ENCODE measurements at places on chromosomes 4 and X.

DNA sequence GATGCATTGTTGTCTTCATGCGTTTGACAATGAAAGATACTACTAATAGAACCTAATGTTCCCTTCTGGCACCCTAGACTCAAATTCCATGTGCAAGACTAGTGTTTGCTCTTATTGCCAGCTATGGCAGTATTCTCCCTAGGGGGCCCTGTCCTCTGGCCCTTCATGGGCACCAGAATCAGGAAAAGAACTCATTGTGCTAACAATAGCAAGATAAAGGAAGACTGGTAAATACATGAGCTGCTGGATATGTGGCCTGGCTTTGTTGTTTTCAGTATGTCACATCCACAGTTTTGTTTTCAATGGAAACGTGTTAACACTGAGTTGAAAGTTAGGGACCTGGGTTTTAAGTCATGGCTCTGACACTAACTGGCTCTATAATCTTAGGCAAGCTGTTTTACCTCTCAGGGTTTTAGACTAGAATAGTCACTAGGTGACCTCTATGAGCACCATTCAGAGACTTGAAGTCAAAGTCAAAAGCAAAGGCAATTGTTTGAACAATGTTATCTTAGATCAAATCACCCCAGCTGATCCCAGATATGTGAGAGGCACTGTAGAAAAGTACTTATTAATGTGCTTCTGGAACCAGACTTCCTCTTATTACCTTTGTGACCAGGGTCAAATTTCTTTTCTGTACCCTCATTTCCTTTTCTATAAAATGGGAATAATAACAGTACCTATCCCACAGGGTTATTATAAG is 253.7 kb upstream of the DIAPH2 start:
- DNase-seq, result no peak

DNA sequence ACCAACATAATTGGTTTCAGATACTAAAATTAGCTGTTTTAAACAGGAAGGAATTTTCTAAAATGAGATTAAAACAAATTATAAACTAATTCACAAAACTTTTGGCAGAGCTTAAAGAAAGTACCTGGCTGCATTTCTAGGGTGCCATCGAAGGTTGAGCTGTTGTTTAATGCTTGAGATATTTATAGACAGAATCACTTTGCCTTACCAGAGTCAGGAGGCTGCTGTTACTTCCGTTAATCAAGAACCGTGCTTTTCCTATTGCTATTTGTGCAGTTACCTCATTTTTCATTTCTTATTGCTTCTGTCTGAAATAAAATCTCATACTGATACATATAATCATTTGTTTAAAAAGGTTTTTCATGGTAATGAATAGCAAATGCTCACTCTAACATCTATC is 242.9 kb downstream of the TECRL start:
- DNase-seq, result no peak

DNA sequence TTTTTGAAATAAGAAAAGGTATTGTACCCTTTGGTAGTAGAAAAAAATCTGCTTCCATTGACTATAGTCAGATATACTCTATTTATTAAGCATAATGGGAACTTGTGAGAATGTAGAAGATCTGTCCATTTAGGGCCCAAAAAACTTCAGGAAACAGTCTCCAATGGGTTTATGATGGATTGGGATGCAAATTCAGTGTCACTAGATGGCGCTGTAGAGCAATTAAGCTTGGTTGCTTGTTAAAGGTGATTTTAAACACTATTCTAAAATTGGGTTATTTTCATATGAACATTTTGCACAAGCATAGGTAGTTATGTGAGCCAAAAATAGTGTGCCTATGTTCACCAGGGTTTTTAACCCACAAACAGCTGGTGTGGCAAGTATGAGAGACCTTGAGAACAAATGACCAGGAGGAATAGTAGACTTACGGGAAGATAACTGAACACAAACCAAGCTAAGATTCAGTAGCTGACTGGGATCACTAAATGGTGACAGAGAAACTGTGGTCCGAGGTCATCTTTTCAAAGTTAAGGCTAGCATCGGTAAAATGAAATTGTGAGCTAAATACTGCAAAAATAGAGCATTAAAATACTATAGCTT is 80.3 kb upstream of the LSM6 start:
- no peak for DNase-seq

GRCh38 chrX:12922599-12922919 is 16.1 kb downstream of the TLR8 start:
- DNase-seq, result no peak
